ENCODE measurements at places on chromosomes 3 and 15.

DNA sequence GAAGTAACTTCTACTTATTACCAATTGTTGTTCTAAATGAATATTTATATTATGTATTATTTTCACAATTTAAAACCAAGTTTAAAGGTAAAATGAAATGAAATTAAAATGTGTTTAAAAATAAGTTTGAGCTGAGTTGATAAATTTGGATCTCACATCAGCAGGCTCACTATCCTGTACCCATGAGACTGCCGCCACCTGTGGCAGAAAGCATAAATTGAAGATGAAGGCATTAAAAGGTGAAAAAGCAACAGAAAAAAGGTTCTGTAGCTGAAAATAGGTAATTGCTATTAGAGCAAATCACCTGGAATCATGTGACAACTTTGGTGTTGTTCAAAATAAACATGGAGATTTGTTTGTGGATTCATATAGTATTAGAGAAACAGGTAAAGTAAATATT is 133.0 kb upstream of the CADM2 start:
- no peak for DNase-seq

GRCh38 chr3:120093119-120093910 is 932 bp downstream of the GSK3B start:
- no peak for DNase-seq

DNA sequence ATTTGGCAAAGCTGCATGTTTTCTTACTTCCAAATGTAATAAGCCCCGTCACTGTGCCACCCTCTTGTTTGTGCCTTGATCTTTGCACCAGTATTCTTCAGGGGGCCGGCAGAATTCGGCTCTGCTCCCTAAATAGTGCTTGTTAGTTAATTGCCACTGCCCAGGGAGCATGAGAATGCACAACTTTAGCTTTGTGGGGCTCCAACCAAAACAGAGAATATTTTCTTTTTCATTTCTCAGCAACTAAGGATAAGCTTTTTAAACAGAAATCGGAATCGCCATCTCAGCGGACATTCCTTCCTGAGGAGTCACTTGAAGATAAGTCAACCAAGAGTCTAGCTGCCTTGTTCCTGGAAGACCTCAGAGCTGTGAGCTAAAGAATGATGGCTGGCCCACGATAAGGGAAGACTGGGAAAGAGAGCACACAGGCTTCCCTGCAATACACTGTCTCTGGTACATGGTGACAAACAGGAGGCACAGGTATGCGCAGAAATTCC is 106.0 kb downstream of the LRIG1 start:
- no peak for DNase-seq

DNA sequence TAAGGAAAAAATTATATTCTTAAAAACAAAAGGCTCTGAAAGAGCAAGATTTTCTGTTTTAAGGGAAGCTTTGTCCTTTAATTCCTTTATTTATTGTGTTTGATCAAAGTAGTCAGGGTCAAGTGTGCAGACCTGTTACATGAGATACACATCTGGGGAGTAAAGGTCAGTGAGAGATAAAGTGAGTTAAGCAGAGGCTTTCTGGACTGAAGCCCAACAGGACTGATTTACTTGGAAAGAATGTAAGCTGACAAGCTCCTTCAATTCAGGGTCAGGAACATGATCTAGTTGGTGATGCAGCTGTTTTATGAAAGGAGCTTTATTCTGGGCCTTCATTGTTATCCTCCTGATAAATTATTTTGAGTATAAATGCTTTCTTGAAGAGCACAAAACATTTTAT is 20.7 kb upstream of the OTOL1 start:
- DNase-seq = no peak

DNA sequence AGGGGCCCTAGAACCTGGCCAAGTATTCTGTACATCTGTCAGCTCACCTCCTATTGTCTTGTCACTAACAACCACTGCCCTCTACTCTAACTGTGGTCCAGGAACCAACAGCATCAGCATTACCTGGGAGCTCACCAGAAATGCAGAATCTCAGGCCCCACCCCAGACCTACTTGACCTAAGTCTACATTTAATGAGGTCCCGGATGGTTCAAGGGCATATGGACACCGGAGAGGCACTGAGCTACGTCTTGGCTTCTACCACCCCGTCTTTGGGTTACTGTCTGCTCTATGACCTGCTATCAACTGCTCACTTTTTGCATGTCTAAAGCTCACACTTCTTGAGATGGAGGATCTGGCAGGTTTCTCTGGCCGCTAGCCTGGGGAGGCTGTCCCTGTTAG is 8.1 kb downstream of the GALNT15 start:
- no peak for DNase-seq

DNA sequence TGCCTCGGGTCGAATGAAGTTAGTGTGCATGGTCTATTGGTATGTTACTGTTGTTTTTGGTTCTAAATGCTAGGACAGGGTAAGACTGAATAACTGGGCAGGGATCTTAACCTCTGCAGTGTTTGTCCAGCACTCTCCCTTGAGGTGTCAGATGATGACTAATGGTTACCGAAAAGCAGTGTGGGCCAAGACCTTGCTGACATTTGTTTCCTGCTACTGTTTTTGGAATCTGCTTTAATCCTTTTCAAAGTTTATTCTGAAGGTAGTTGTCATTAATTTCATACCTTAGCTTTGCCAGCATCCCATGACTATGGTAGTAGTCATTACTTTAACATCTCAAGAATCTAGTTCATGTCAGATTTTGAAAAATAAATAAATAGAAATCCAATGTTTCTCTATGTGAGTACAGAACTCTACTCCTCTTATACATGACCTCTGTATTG is 117.0 kb downstream of the P3H2 start:
- DNase-seq = no peak

GRCh38 chr15:40310001-40310959 is 2.5 kb upstream of the PLCB2 start:
- no peak for DNase-seq

DNA sequence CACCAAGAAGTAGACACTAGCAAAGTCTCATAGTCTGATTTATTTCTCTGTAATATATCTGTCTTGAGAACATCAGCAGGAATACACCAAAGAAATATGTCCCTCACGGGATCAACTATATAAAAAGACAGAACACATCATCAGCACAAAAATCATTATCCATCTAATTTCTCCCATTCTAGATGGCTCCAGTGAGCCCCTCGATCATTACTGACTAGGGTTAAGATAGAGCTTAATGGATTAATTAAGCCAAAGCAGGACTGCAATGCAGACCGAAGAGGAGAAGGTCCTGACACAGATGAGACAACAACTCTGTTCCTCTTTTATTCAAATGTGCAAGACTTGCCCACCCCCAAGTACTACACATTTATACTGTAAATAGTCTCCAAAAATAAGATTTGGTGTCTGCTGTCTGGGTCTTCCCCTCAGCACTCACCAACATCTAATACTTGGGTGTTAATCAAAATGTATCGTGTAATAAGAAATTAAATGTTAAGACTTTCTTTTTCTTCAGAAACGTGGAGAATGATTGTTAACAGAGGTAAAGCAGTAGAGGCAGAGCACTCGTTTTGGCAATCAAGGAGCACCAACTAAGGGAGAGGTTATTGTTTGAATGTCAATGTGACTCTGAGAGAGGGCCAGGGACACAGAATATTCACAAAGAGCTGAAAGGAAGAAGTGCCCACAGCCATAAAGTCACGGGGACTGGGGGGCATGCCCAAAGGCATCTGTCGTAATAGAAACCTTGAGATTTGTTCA is 133.6 kb downstream of the TIGIT start:
- DNase-seq = no peak

GRCh38 chr3:128804017-128804810 is 75.2 kb upstream of the ACAD9 start:
- no peak for DNase-seq

DNA sequence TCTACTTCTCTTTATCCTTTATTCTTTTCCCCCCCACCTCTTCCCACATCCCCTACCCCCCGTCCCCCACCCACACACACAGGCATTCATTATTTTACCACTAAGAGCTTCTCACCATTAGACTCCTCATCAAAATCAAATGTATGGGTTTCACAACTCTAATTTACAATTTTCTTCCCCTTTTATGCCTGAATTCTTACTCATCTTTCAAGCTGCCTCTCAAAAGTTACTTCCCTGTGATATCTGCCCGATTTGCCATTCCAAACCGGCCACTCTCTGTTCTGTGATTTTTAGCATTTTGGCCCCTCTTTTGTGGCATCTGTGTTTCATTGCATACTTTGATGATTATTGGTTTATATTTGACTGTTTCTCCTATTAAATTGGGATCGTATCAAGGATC is 42.2 kb downstream of the SLC9A9 start:
- no peak for DNase-seq

DNA sequence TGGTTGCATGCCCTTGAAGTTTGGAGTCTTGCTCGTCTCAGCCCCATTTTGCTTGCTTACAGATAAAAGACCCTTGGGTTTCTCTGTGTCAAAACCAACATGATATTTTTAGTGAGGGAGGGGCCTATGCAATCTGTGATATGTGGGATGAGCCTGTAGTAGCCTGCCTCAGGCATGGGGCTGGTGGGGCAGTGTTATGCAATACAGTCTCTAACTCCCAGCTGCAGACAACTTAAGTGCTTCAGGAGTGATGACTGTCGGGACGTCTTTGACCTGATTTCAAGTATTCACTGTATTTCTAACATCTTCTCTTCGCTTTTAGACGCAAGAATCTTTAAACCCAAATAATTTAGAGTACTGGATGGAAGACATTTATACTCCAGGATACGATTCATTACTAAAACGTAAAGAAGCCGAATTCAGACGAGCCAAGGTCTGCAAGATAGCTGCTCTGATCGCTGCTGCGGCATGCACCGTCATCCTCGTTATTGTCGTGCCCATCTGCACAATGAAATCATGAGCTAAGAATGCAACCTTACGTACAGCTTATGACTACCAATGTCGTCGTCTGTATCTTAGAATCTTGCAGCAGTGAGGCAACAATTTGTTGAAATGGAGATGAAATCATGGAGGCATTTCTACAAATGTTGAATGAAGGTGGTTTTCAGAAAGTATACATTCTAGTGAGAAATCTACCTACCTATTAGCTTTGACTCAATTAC is 35.9 kb downstream of the MINAR1 start:
- DNase-seq = no peak

DNA sequence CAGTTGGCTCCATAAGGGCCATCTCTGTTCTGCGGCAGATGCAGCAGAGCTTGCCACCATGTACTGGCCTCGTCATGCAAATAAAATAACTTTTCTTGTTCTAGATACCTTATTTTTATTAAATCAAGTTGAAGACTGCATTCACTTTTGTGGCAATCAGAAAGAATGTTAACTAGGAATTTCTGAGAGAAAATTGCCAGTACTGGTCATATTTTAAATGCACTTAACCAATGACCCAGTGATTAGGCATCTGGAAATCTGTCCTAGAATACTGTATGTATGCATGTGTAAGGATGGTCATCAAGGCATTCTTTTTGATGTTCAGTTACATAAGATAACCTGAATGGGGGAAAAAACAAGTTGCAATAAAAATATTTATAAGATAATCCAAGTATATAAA is 34.2 kb upstream of the CSPG5 start:
- DNase-seq = no peak

DNA sequence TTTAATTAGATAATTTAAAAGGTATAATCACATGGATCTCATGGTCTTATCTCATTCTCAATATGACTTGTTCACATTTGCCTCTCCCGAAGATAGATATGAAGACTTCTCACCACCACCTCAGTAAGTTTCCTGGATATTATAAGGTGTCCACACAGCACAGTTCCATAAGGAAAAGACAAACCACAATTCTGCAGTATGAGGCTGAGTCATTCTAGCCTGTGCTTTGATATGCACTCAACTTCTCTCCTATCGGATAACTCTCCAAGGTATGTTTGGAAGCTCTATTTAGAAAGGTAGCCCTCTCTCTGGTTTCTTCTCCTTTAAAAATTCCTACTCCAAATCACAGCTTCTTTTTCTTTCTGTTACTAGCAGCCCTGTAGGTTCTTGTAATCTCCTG is 612.8 kb downstream of the ZPLD1 start:
- no peak for DNase-seq

GRCh38 chr3:58962816-58963215 is 87.0 kb downstream of the CFAP20DC start:
- DNase-seq = no peak

Data from stimulated activated CD8-positive, alpha-beta memory T cell treated with anti-CD3 and anti-CD28 coated beads, Interleukin-15, amount 100 ng/mL, for 4 hours (primary cell).